ENCODE measurements at places on chromosomes 11 and 22.

DNA sequence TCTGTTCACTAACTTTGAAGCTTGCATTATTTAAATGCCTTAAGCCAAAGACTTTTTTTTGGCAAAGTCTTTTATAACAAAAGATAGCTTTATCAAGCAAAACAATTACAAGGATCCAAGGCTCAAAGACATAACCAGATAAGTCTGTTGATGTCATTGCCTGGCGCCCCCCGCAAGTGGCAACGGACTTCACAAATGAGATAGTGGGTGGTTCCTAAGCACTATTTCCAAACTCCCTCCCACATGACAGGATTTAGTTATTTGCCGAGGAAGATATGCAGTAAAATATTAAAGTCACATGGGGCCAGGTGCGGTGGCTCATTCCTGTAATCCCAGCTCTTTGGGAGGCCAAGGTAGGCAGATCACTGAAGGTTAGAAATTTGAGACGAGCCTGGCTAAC, 194.2 kb upstream of the DDI1 start:
- no peak for DNase-seq

DNA sequence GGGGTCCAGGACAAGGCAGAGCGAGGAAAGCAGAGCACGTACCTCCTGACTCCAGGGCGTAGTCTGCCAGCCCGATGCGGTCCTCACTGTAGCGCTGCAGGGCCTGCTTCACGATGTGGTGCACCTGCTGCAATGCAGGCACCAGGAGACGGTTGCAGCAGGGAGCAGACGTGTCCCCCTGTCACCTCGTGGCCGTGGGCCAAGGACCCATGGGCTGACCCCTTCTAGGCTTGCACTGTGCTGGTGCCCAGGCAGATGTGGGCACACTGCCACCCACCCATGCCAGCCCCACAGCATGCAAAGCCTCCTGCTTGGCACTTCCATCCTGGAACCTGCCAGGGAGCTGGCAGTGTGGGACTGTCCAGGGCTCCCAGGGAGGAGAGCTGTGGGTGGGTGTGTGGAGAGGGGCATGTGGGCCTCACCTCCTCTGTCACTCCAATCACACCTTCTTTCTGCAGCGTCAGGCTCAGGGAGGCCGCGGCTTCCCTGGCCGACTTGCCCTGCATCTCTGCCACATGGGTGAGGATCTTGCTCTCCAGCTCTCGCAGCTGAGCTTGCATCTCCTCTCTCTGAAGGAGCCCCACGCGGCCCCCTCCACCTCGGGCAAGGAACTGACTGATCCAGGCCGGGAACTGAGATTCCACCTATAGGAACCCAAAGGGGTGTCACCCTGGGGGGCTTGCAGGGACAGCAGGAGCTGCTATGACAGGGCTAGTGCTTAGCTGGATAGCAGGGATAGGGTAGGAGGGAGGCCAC, 16.3 kb downstream of the SUN2 start:
- DNase-seq: no peak

DNA sequence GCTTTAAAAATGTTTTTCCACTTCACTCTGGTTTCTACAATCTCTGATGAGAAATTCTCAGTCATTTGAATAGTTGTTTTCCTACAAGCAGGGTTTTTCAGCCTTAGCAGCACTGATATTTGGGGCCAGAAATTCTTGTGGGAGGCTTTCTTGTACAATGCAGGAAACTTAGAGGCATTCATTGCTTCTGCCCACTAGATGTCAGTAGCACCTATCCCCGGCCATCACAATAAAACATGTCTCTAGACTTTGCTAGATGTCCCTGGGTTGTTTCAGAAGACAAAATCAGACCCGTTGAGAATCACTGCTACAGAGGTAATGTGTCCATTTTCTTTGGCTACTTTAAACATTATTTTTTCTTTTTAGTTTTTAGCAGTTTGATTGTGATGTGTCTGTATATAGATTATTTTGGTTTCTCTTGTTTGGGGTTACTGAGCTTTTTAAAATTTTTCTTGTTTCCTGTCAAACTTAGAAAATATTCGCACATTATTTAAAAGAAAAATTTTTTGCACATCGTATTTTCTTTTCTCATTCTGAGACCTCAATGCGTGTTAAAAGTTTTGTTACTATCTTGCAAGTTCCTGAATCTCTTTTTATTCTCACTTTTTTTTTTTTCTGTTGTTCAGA, 60.8 kb upstream of the CCDC179 start:
- DNase-seq: peak; percentile 8

DNA sequence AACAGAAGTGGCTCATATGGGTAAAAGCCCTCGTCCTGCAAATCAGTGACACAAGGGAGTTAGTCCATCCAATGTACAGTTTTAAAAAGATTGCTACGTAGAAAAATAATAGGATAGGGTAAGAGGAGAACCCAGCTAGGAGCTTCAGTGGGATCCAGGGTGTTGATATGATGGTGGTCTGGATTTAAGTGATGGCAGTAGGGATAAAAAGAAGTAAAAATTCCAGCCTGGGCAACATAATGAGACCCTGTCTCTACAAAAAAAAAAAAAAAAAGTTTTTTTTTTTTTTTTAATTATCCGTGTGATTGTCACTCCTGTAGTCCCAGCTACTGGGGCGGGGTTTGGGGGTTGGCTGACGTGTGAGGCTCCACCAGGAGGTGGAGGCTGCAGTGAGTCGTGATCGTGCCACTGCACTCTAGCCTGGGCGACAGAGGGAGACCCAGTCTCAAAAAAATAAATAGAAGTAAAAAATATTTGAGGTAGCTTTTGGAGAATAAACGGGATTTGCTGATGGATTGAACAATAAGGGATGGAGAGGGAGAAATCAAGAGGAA, 7.0 kb upstream of the L3MBTL2 start:
- no peak for DNase-seq

- DNase-seq: no peak
These were observed 200.2 kb upstream of the SORL1-AS1 start for GRCh38 chr11:121652971-121653370.

DNA sequence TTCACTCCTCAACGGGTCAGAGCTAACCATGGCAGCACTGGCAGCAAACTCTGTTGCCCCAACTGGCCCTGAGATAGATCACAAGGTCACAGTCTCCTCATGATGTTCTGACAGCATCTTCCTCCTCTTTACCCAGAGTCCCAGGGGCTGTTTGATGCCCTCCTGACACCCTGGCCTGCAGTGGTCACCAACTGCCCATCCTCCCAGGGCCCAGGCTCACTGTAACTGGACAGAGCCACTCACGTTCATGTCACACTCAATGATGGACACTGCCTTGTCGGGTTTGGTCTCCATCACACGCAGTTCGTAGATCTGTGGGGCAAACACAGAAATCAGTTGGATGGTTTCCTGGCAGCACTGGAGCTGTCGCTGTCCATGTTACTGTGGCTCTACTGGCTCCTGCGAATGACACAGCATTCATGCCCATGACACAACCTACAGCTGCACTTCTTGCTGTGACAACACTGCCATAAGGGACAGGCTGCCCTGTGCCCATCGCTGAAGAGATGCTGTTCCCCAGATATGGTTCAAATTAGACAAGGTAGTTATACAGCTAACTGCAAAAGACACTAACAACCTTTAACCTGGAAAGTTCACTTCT, 10.4 kb upstream of the C22orf39 start:
- no peak for DNase-seq

DNA sequence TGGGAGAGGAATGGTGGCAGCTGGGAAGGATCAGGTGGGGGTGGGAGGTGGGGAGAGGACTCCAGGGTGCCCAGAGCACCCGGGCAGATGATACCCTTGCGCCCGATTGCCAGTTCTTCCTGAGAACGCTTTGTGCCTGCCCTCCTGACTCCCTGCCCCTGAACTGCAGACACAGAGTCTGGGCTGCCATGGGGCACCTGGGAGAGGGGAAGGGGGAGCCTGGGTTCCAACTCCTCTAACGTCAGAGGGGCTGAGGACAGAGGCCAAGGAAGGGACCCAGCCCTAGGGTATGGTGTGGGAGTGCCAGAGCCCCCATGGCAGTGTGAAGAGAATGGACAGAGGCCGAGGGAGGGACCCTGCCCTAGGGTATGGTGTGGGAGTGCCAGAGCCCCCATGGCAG, 920 bp upstream of the KCNK7 start:
- DNase-seq: no peak

DNA sequence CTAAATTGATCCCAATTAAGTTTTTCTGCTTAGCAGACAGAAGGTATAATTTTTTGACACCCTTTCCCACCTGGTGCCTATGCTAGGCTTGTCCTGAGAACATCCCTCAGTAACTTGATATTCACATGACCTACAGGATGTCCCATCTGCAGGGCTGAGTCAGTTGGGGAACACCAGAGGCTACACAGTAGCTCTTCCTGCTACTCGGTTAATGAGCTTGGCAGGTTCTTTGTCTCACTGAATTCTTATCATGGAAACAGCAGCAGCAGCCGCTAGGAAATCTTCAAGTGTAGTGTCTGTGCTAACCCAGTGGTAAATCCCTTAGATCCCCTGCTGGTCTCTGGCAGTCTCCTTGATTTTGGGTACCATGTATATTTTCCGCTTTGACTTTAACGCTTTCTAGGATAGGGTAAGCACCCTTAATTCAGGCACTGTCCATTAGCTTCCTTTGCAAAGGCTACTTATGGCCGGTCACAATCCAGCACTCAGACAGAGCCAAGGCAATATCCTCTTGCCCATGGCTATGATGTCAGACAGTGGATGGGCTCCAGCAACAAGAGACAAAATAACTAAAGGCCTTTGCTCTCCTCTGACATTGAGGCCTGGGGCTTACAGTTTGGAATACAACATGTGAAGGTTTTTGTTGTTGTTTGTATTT, 8.5 kb downstream of the MRPL16 start:
- no peak for DNase-seq

- no peak for DNase-seq
These were observed 1114.1 kb downstream of the BRD1 start for GRCh38 chr22:48713272-48714205.

- no peak for DNase-seq
These were observed 22.6 kb downstream of the POU2AF3 start for GRCh38 chr11:111320728-111321568.

- DNase-seq: no peak
These were observed 35.1 kb downstream of the TTC17 start for GRCh38 chr11:43393765-43394355.

- DNase-seq: no peak
These were observed 169.9 kb upstream of the CCDC90B start for GRCh38 chr11:83456075-83456474.

GRCh38 chr11:115463606-115464005, 40.6 kb downstream of the CADM1 start:
- no peak for DNase-seq

GRCh38 chr11:83073258-83073657, 1.6 kb upstream of the RAB30 start:
- no peak for DNase-seq

- no peak for DNase-seq
These were observed 1.4 kb upstream of the TAGLN start for GRCh38 chr11:117197516-117198456.

DNA sequence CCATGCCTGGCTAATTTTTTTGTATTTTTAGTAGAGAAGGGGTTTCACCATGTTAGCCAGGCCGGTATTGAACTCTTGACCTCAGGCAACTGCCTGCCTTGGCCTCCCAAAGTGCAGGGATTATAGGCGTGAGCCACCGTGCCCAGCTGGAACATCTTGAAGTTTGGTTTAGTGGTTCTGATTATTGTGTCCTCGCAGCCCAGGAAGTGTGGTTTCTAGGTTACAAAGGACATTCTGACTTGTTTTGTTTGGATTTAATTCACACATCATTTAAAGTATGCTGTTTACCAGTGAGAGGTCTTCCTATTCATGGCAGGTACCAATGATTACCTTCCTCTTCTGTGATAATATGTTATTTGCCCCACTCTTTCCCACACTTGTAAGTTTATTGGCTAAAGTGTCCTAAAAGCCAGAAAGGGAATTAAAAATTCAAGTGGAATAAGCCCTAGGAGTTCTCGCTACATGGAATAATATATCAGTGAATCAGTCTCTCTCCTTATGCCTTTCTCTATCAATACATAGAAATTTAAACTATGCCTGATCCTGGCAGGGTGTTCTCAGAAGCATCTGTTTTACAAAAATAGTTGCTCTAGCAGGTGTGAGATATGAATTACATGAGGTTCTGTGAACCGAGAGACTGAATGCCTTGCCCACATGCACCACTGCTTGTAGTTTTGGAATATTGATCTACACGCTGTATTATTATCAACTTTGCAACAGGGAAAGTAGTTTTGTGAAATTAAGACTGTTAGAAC, 263.1 kb downstream of the DDX10 start:
- no peak for DNase-seq

DNA sequence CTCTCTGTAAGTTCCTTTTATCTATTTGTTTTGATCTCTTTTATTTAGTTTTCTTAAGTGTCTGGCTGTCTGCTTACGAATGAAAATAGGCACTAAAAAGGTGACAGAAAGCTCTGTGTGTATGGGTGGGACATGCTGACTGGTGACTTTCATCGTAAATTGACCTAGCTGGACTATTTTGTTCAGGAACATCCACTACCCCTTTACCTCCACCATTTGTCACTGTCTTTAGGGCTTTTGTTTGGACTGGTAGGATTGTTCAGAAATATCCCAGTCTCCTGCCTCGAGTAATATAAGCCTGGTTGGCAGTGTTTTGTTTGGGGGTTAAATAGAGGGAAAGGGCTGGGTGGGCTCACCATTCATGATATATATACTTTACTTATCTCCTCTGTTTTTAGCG, 20.9 kb downstream of the EMSY start:
- DNase-seq: no peak

GRCh38 chr11:16313846-16314245, 42.5 kb downstream of the SOX6 start:
- DNase-seq: no peak

DNA sequence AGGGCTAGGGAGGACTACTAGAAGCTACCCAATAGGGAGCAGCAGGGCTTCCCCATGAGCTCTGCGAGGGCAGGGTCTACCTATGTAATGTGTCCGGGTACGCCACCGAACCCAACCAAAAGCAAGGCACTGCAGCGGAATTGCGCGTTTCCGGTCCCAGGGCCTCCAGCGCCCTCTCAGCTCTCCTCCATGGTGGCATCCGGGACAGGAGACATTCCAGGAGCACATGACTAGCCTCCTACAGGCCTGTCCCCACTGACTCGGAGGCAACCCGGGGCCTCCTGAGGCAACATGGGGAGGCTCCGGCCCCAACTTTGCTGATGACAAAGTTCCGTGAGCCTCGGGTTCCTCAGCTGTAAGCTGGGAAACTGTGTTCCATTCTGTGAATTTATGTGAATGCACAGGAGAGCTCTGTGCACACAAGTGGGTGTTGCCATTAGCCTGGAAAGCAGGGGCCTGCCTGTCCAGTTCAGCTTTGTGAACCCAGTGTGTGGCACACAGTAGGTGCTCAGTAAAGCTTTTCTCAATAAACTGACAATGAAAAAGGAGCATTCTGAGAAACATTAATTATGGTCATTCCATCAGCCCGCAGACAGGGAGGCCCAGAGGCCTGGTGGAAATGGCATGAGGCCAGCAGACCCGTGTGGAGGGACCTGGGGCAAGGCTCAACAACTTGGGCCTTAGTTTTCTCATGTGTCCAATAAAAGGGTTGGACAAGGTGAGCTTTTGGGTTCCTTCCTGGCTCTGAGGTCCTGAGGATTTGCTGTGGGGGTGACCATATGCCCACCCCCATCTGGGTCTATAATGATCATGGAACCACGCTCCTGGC, 50.3 kb downstream of the CHRDL2 start:
- DNase-seq: no peak

GRCh38 chr22:30005213-30005857, 74.9 kb upstream of the HORMAD2 start:
- DNase-seq: peak; percentile 49
